ENCODE measurements at places on chromosomes 7 and 10.

DNA sequence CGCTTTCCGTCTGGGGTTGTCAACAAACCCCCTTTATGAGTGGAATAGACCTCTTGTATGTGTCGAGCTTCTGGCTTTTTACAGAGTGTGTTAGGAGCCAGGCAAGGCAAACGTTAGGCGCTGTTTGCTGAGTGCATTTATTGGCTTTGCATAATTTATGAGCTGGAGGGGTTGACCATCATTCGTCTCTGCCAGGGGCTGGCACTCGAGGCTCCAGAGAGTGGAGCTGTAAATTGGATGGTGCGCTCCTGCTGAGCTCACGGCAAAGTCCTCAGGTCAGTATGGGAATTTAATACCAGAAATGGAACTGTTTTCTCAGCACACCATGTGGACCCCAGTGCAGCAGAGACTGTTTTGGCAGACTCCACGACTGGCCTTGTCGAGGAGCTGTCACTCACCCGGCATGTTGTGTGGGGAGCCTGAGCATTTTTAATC is 699.4 kb upstream of the GALNT17 start:
- DNase-seq, result no peak

DNA sequence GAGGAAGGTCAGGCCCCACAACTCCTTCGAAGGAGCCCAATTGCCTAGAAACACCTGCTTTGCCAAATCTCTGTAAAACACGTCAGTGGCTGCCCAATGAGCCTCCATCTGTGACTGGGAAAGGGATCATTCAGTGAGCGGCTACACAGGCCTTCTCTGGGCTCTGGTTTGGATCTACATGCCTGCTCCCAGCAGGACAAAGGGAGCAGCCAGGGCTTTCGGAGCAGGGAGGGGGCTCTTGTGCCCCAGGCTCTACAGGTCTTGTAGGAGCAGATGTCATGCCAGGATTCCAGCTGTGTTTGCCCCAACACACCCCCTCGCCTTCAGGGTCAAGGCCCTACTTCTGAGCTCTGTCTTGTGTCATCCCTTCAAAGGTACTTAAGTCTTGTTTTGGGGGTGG is 73.5 kb downstream of the CLEC2L start:
- DNase-seq, result no peak

GRCh38 chr7:129990403-129991192 is 37.8 kb upstream of the UBE2H start:
- no peak for DNase-seq

- DNase-seq, result no peak
Measured at GRCh38 chr10:71279590-71280170, 39.4 kb upstream of the SLC29A3 start.

DNA sequence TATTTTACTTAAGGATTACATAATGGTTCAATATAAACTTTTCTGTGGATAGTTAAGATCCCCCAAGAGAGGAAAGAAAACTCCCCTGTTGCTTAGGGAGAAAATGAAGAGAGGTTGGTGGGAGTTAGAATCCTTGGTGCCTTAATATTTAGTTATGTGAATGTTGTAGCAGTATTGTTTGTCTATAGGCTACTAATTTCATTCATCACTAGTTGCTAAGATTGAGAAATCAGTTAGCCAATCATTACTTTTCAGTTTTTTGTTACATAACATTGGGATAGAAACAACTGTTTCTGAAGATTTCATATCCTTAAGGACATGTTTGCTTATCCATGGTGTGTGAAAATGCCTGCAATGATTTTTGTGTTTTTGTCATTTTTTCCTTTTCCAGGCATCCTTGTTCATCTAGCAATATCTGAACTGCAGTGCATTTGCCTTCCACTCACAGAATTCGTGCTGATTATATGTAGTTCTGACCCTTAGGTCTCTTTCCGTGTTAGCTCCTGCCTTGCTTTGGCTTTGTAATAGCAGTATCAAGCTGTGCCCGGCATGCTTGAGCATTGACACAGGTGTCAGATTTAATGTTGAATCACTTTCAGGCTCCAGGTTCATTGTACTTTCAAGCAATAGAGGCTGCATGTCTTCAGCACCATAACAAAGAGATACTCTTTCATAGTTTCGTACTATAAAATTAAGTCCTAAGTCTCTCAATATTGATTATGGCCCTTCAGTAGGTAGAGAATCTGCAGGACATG is 85.0 kb downstream of the PODXL start:
- DNase-seq, result no peak

- no peak for DNase-seq
Measured at GRCh38 chr10:129586898-129587443, 119.9 kb downstream of the MGMT start.
